Right atrium auricular region (tissue), 2 donors: ENCODE measurements at places on chromosomes 1 and 21. TPM values are rescaled to one million over a fixed set of nuclear protein-coding genes. Genes with fewer than 3 reads are reported as not detected.

Gene RNF186
- total RNA-seq: not detected

Gene PPP1R15B
- 30.9 TPM for total RNA-seq

Gene RHEX
- not detected for total RNA-seq

Gene TEX38
- not detected for total RNA-seq

DNA sequence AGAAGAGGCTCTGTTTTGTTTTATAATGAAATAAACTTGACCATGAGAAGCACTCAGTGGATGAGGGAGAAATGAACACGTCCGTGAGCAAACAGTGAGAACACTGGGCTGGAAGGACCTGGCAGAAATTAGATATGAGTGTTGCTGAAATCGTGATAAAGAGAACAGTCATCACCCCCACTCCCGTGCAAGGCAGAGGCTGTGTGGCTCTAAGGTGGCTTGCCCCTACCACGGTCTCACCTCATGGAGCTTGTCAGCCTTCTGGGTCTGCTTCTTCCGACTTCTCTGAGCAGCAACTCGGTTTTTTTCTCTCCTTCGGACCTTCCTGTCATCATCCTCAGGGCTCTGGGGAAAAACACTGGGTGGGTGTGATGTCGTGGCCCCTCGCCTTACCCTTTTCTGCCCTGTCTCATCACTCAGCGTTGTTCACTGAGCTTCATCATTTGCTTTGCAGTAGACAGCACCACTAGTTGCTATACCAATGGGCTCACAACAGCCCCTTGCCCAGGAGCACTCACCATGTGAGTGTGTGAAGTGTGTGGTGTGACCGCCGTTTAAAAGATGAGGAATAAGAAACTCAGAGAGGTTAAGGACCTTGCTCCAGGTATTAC lies 2.8 kb downstream of the BATF3 start:
- no peak for DNase-seq

DNA sequence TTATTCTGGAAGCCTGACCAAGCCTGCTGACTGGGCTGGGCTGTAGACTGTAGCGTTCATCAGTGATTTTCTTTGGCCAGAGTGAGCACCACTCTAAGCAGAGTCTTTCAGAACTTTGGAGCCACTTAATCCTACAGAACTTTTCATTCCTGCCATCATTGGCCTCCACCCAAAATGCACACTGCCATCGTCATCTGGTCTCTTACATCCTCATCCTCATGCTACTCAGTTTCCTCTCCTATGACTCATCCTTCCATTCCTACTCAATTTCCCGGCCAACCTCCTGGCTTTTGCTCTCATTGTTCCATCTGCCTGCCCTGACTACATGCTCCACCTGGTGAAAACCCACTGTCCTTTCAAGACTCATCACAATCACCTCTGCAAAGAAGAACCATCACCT lies 233.8 kb upstream of the USP25 start:
- DNase-seq: no peak

DNA sequence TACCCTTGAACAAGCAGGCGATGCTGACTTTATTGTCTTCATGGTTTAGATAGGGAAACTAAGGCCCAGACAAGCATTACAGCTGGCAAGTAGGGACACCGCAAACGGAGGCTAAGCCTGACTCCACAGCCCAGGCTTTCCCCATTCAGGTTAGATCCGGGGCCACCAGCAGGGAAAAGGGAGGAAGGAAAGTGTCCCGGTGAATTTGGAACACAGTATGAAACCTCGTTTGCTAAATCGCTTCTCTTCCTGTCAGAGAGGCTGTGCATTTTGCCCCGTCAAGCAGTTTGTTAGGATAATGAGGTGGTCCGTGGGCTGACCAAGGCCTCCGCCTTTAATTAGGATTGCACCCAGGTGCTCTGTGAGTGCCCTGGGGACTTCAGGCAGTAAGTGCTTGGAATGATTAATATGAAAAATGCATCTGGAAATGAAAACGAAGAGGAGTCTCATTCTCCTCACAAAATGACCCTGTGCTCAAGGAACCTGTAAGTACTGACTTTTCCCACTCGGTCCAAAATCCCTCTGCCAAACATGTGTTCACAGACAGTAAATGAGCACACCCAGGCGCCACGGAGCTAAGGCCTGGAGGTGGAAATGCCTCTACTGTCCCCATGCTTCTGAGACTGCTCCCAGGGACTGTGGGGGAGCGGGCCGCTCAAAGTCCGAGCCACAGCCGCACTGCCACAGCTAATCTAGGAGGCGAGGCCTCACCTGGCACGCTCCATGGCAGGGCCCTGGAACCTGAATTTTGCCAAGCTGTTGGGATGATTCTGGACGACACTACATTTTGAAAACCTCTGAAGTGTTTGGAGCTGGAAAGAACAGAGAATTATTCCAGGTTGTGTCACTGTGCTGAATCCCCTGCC lies 234.1 kb downstream of the SDCCAG8 start:
- DNase-seq: no peak

DNA sequence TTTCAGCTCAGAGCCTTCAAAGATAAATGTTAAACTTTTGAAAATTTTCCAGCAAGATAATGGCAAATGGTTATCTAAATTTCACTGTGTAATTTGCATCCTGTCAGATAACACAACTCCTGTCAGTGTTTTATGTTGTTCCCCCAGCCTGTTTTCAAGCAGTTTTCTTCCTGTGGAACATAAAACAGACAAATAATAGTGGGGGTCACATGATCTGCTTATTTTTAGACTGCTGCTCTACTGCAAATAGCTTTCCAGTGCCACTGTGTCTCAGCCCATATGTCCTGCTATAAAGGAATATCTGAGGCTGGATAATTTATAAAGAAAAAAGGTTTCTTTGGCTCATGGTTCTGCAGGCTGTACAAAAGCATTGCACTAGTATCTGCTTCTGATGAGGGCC lies 32.2 kb downstream of the FMO3 start:
- DNase-seq: no peak

GRCh38 chr1:1583347-1584010 lies 8.8 kb upstream of the SSU72 start:
- no peak for DNase-seq

GRCh38 chr1:229064320-229065168 lies 206.4 kb upstream of the RAB4A start:
- no peak for DNase-seq

DNA sequence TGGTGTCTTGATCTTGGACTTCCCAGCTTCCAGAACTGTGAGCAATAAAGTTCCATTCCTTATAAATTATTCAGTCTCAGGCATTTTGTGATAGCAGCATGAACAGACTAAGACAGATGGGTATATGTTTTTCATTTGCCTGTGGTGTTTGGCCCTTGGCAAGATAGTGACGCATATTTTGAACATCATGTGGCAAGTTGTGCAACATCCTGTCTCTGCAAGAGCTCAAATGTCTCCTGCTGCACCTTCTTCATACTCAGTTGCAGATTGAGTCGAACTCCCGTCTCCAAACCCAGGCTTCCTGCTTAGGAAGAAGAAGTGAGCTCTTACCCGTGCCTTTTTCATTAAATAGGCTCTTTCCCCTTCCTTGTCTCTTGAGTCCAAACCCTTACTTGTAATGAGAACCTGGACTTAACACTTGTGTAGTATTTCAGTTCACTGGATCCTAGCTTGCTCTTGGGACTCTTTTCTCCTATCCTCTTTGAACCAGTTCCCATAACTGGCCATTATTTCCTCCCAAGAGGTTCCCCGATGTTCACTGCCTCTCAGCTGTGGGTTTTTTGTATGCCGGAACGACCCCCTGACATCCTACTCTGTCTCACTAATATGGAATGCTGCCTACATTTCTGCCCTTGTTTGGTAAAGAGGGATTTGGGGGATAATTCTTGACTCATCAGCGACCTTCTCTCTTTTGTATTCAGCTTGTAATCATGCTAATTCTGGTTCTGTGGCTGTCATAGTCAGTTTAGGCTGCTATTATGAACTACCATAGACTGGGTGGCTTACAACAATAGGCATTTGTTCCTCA lies 125.0 kb upstream of the KCNK2 start:
- DNase-seq: no peak

DNA sequence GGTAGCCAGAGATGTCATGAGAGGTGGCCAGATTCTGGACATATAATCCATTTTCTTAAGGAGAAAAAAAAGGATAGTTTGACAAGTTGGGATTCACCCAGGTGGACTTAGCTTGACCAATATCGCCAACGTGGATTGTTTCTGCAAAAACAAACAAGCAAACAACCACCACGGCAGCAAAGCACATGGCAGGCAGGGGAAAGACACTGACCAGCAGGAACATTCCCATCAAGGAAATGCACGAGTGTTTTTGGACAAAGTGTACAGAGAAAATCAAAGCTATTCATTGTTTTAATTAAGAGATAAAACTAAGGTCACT lies 9.1 kb upstream of the PLA2G2C start:
- no peak for DNase-seq

- DNase-seq: no peak
These were observed 40.2 kb downstream of the PRSS38 start for GRCh38 chr1:227855687-227856086.

- DNase-seq: no peak
These were observed 17.2 kb upstream of the RCSD1 start for GRCh38 chr1:167612587-167613385.
